Left lung (tissue), 14 donors: ENCODE measurements at places on chromosomes 1 and 21. TPM values are rescaled to one million over a fixed set of nuclear protein-coding genes. Genes with fewer than 3 reads are reported as not detected.

DNA sequence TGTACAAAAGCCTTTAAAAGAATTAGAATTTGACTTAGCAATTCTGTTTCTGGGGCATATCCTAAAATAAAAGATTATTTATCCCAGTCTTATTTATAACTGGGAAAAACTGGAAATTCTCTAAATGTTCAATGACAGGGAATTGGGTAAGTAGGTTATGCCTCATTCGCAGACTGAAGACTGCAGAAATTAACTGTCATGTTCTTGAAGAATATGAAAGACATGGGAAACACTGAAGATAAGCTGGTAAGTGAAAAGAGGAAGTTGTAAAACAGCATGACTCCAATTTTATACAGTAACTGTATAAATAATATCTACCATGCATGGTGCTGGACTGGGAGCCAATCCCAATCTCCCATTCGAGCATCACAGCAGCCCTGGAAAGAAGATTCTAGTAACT, 50.6 kb upstream of the SLC2A1 start:
- no peaks in the 10 kb centered on the region for H3K36me3 ChIP-seq
- no peak overlapping the region for H3K27ac ChIP-seq
- no peaks in the 10 kb centered on the region for H3K4me1 ChIP-seq
- H3K4me3 ChIP-seq = no peak overlapping the region
- peaks cover 4% of the 10 kb centered on the region for H3K27me3 ChIP-seq

GRCh38 chr1:29569971-29570634, 333.8 kb downstream of the PTPRU start:
- no peaks in the 10 kb centered on the region for H3K36me3 ChIP-seq
- peaks cover 8% of the 10 kb centered on the region for H3K27me3 ChIP-seq
- peak; percentile 72 for DNase-seq

BEND5 gene
- total RNA-seq = 3.3 TPM

ACBD6 gene
- 36.2 TPM for total RNA-seq

DNA sequence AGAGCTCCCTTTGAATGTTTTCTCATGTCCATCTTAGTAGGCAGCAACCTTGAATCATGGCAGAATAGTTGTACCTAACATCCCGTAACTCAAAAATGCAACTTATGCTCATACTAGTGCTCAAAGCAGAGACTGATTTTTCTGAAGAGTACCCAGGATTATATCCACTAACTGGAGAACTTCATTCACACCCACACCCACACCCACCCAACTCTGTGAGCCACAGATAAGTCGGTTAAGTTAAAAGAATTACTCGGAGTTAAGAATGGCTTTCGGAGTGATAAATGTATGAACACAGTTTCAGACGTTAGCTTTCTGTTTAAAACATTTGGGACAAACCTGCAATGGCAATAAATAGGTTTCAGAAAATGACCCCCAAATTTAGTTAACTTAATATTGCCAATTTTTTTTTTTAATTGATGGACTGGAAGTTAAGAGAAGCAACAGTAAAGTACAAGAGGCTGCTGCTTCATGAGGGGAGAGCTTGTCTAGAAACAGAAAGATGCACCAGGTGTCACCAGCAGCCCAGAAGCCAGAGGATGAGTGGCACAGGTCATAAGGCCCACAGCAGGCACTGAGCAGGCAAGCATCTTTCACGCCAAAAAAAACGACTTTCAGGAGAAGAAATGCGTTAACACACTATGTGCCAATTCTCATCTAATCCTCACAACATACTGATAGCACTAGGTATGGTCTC, 48.4 kb upstream of the C1orf198 start:
- no peaks in the 10 kb centered on the region for H3K4me1 ChIP-seq
- no peak for DNase-seq
- no peak overlapping the region for H3K27ac ChIP-seq

DNA sequence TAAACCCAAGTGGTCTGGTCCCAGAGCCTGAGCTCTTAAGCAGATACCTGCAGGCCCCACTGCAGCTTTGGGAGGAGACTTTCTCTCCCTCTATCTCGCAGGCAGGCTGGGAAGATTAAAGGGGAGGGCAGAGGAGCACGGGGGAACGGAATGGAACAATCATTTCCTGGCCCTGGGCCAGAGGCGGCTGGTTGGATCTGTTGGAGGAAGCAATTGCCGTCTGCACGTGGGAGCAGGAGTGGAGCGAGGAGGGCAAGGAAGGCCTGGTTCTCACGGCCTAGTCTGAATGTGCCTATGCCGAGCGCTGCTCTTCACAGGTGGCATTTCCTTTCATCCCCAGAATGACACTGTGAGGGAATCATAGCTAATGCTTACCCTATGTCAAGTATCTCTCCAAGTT, 23.7 kb downstream of the NKAIN1 start:
- no peak overlapping the region for H3K27ac ChIP-seq
- no peaks in the 10 kb centered on the region for H3K4me1 ChIP-seq
- peak; percentile 35 for DNase-seq
- no peak overlapping the region for H3K4me3 ChIP-seq

LCE1B gene
- total RNA-seq = not detected

- DNase-seq = no peak
- H3K4me3 ChIP-seq = peak overlapping the region; percentile 88
Observed at GRCh38 chr1:111139324-111139955, 453 bp downstream of the DRAM2 start.

GRCh38 chr1:220727519-220727918, 20.6 kb upstream of the MTARC2 start:
- H3K4me3 ChIP-seq = no peak overlapping the region
- no peak for DNase-seq
- no peaks in the 10 kb centered on the region for H3K27me3 ChIP-seq

KRTAP19-3 gene
- total RNA-seq = not detected

DNA sequence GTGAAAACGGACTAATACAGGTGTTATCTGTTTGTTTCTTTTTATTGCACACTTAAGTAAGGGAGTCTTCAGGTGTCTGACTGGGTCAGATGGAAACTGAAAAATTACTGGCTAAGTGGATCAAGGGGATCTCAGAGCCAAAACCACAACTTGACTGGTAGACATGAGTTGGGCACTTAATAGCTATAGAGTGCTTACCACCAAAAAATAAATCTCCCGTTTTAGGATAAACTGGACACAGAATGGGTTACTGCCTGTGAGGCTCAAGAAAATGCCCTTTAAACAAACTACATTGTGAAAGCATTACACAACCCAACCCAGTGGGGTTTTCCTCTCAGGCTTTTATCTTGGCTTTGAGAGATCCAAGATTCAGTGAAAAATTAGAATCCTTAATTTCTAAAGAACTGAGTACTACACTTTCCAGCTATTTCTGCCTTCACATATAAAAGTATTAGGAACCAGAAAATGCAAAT, 134.0 kb upstream of the LYPLAL1 start:
- no peak overlapping the region for H3K4me3 ChIP-seq
- H3K27me3 ChIP-seq = no peaks in the 10 kb centered on the region
- H3K36me3 ChIP-seq = no peaks in the 10 kb centered on the region
- H3K4me1 ChIP-seq = no peaks in the 10 kb centered on the region
- DNase-seq = no peak
- peak overlapping the region; percentile 0 for H3K27ac ChIP-seq

FCAMR gene
- not detected for total RNA-seq

ERICH3 gene
- total RNA-seq = 3.5 TPM

DNA sequence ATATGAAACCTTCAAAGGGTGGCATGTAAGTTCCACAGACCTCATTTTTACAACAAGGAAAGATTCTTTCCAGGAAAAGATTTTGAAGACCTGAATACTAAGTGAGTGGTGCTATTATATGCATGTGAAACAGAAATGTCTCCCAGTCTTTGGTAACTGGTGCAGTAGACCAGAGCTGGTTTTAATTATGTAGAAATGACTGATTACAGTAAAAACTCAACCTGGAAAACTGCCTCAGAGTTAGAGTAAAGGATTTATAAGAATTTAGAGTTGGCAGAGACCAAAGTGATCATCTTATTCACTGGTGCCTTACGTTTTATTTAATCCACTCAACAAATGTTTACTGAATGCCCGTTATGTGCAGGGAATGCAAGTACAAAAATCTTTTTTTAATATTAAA, 30.2 kb upstream of the LRRC8D start:
- DNase-seq = no peak
- H3K36me3 ChIP-seq = no peaks in the 10 kb centered on the region
- no peaks in the 10 kb centered on the region for H3K4me1 ChIP-seq
- no peak overlapping the region for H3K27ac ChIP-seq

ASCL5 gene
- total RNA-seq = 0.21 TPM

GRCh38 chr1:54982739-54983138, 2.3 kb downstream of the TMEM61 start:
- no peak overlapping the region for H3K4me3 ChIP-seq
- H3K4me1 ChIP-seq = no peaks in the 10 kb centered on the region
- no peak for DNase-seq
- H3K27me3 ChIP-seq = peaks cover 7% of the 10 kb centered on the region
- no peak overlapping the region for H3K27ac ChIP-seq

DNA sequence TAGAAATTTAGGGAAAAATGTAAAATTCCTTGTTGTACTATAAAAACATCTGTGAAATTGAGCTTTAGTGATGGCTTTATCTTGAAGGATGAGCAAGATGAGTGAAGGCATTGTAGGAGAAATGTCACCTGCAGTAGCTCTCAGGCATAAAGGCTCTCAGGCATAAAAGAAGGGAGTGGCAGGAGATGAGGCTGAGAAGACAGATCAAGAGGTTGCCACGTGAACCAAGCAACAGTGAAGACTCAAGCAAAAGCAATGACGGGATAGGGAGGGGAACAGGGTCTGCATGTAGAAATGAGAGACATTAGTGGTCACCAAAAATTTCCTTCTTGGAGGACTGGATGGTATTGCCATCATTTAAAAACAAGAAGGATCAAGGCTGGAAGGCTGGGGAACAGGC, 98.8 kb downstream of the ST3GAL3 start:
- H3K4me1 ChIP-seq = no peaks in the 10 kb centered on the region
- no peak for DNase-seq
- no peaks in the 10 kb centered on the region for H3K27me3 ChIP-seq
- no peaks in the 10 kb centered on the region for H3K36me3 ChIP-seq
- no peak overlapping the region for H3K4me3 ChIP-seq
- no peak overlapping the region for H3K27ac ChIP-seq

DNA sequence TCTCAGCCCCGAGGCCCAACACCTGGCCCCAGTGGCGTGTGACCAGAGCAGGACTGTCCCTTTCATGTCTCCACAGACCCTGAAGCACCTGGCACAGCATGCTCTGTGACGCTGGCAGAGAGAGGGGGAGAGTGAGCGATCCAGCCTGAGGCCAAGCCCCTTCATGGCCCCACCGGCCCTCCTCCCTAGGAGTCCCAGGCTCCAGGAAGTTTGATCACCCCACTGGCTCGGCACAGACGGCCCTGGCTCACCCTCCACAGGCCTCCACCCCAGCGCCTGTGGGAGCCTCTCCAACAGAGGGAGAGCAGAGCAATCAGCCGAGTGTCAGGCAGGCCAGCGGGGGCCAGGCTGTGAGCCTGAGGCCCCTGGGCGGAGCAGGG, 11.0 kb downstream of the SH3BGRL3 start:
- no peak for DNase-seq
- no peaks in the 10 kb centered on the region for H3K27me3 ChIP-seq
- peak overlapping the region; percentile 98 for H3K27ac ChIP-seq
- H3K4me1 ChIP-seq = peaks cover 71% of the 10 kb centered on the region
- no peaks in the 10 kb centered on the region for H3K36me3 ChIP-seq

DNA sequence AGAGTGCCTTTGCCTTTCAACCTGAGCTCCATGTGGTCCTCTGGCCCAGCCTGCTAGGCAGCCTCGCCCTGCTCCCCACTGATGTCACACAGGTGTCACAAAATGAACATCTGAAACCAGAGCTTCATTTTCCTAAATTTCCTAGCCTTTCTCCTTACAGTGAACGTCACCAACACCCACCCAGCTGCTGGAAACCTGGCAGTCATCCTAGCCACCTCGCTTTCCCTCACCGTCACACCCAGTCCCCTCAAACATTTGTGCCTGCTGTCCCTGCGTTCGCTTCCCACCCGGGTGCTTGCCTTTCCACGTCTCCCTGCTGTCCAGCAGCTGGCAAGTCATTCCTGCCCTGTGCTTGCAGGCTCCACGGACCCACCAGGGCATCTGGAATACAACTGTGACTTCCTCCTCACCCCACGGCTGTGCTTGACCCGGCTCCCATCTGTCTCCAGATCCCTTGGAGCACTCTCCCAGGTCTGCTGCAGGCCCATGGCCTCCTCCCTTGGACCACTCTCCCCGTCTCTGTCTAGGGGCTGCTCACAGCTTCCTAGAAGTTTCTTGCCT, 23.5 kb downstream of the ADARB1 start:
- no peaks in the 10 kb centered on the region for H3K27me3 ChIP-seq
- H3K36me3 ChIP-seq = no peaks in the 10 kb centered on the region
- DNase-seq = no peak
- H3K4me3 ChIP-seq = no peak overlapping the region

DNA sequence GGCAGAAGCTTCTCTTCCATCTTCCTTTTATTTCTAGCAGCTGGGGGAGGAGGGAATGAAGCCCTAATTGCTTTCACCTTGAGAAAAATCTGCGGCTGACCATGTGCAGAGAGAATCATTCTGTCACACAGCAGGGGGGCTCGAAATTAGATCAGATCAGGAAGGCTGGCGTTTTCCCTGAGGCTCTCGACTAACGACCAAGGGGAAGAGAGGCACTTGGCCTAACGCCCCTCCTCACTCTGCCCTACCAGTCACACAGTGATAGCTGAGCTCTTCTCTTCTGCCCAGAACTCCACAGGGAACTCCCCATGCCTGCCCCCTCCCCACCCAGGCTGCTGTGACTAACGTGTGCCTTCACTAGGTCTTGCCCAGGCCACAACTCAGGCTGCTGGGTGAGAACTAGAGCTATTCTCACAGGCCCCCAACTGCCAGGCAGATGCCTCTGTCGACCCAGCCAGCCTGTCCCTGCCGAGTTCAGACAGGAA, 26.5 kb upstream of the KHDRBS1 start:
- no peaks in the 10 kb centered on the region for H3K36me3 ChIP-seq
- H3K4me3 ChIP-seq = no peak overlapping the region
- no peak overlapping the region for H3K27ac ChIP-seq
- no peaks in the 10 kb centered on the region for H3K27me3 ChIP-seq
- no peak for DNase-seq

GRCh38 chr1:64691626-64692025, 53.2 kb upstream of the RAVER2 start:
- no peaks in the 10 kb centered on the region for H3K27me3 ChIP-seq
- H3K27ac ChIP-seq = no peak overlapping the region
- H3K4me1 ChIP-seq = peaks cover 17% of the 10 kb centered on the region
- no peak overlapping the region for H3K4me3 ChIP-seq
- no peaks in the 10 kb centered on the region for H3K36me3 ChIP-seq

DNA sequence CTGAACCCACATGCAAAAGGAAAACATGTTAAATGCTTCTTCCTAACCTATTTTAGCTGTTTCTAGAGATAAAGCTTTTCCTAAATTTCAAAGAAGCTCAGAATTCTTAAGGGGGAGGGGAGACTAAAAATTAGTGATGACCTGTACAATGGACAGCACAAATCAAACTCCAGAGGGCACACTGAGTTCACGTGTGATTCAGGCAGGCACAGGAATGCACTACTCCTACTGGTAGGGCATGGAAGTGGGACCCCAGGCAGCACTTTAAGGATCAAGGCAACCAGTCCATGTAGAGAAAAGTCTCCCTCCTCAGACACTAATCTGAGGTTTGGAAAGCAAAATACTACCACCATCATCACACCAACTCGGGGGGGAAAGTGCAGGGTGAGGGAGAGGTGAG, 31.3 kb upstream of the CLCA4 start:
- DNase-seq = no peak
- H3K36me3 ChIP-seq = no peaks in the 10 kb centered on the region
- H3K27ac ChIP-seq = no peak overlapping the region
- H3K4me3 ChIP-seq = no peak overlapping the region
